Glutamatergic neuron (in vitro differentiated cells): ENCODE measurements at places on chromosomes 12 and 14. TPM values are rescaled to one million over a fixed set of nuclear protein-coding genes. Genes with fewer than 3 reads are reported as not detected.

ATP2B1 gene
- 61.2 TPM for total RNA-seq

TAS2R14 gene
- total RNA-seq, result 3.3 TPM

ITGA7 gene
- total RNA-seq, result 156 TPM

SLC39A5 gene
- 0.61 TPM for total RNA-seq

AQP6 gene
- total RNA-seq, result 0.37 TPM

ERP27 gene
- total RNA-seq, result not detected

DHRS2 gene
- total RNA-seq, result 0.42 TPM

GRCh38 chr12:108842361-108842760 is 15.0 kb downstream of the SSH1 start:
- no peak for DNase-seq

GRCh38 chr14:44505588-44505987 is 1.5 kb downstream of the FSCB start:
- no peak for DNase-seq

- no peak for DNase-seq
Measured at GRCh38 chr12:82968631-82969367, 282.1 kb downstream of the TMTC2 start.

DNA sequence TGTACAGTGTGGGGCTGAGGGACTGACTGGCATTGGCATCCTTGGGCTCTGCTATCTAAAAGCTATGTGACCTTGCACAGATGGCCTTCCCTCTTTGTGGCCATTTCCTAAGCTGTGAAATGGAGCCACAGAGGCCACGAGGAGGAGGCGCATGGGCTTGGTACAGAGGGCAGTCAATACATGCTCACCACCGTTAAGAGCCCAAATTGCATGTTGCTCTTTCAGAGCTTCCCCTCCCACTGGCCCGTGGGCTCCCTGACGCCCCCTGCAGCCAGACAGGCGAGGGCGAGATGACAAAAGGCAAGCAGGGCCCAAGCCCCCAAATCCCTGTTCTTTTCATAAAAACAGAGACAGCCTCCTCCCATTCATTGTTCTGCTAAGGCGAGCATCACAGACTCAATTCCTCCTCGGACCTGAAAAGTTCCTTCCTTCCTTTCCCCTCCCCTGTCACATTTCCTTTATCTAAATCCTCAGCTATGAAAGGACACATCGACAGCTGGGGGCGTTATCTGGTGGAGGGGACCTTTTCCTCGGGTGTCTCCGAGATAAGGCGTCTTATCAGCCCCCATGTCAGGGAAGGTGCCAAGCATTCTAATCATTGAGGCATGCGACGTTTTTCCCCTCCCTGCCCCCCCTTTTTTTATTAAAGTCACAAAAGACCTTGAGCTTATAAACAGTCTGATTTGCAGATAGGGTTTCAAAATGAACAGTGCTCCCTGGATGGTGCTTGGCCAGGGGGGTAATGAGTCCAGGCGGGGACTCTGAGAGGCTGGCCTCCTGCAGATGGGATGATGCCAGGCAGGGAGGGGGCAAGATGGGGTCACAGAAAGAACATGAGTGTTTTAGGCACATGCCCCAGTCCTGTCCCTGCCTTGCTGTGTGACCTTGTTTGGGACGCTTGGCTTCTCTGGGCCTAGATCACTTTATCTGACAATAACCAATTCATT is 26.4 kb downstream of the FAM222A start:
- DNase-seq, result peak; percentile 56

GRCh38 chr12:13293096-13293495 is 96.6 kb downstream of the EMP1 start:
- DNase-seq, result no peak

GRCh38 chr12:127964717-127965116 is 302.3 kb upstream of the TMEM132C start:
- no peak for DNase-seq

DNA sequence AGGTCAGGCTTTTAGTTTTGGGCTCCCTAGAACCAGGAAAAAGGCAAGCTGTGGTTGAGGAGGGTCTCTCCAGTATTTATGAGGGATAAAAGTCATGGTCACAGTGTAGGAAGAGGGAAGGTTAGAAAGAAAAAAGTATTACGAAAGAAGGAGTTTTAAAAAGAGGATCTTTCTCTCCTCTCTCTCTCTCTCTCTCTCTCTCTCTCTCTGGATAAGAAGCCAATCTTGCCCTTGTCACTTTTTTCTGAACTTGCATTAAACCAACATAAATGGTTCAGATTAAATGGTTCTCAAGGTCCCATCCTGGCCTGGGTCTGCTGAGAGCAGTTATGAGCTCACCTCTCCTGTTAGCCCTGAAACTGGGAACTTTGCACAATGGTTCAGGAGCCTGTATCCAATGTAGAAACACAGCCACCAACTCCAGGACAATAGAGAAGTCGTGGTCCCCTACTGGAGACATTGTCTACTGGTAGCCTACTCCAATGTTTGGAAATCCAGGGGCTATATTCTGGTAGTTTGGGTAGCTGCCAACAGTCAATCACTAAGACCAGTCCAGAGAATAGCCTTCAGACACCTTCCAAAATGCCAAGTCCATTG is 131.9 kb downstream of the DAD1 start:
- no peak for DNase-seq

DNA sequence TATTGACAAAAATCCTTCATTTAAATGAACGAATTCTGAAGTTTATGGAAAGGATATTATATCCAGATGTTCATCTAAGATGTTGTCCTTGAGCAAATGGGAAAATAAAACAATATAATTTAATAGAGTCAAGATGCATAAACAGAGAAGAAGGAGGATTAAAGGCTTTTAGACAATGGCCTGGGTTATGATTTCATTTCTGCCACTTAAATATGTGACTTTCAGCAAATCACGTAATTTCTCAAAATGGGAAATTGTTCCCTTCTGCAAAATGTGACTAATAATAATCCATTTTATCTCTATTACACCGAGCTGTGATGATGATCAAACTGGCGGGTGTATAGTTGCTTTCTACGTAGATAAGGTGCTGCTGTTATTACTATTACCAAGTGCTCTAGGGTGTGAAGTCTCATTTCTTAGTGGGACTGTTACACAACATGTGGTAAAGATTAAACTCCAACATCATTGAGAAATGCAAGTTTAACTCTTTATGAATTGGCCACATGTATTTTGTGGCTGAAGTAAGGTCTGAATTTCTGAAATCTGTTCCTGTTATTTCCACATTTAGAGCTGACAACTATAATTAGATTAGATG is 157.0 kb downstream of the MYRFL start:
- DNase-seq, result no peak

- DNase-seq, result no peak
Measured at GRCh38 chr14:49106741-49107667, 479.2 kb downstream of the RPS29 start.

DNA sequence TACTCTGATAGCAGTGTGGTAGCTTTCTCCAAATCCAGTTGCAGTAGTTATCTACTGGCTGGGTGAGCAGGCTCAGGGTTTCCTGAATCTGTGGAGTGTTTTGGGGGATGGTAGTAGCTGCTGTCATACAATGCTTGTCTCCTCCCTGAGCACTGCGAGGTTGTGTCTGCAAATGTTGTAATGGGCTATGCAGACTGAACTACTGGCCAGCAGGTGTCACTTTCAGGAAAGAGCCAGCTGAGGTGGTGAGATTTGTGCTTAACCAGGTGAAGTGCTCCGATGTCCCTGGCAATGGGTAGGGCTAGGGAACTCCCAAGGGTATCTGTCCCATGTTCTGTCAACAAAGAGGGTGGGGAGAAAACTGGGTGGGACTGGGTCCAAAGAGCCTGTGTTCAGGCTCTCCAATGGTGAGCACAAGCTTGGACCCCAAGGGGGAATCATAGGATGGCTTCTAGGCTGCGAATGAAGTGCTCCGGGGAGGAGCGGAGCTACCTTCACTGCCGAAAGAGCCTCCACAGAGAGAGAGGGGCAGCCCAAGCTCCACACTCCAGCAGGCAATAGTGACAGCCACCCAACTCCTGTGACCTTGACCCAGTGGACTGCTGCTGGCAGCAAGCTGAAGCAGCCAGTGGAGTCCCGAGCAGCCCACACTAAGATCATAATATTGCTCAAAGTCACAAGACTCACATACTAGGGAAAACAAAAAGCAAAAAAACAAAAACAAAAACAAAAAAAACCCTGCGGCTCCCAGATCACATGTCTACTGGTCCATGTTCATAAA is 1324.0 kb upstream of the USP15 start:
- no peak for DNase-seq

DNA sequence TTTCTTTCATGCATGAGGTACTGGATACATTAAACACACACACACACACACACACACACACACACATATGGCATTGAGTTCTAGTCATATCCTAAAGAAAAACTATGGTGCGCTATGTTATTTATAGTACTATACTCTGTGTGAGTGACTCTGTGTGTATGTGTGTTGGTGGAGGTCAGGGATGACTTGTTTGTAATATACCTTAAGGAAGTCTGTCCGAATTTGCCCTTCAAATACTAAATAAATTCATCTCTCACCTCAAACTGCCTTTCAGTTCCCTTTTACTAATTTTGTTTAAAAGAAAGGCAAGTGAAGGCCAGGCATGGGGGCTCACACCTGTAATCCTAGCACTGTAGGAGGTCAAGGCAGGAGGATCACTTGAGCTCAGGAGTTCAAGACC is 2.1 kb upstream of the AKAP5 start:
- DNase-seq, result no peak

- DNase-seq, result peak; percentile 57
Measured at GRCh38 chr14:51846631-51847488, 13.6 kb upstream of the GNG2 start.

DNA sequence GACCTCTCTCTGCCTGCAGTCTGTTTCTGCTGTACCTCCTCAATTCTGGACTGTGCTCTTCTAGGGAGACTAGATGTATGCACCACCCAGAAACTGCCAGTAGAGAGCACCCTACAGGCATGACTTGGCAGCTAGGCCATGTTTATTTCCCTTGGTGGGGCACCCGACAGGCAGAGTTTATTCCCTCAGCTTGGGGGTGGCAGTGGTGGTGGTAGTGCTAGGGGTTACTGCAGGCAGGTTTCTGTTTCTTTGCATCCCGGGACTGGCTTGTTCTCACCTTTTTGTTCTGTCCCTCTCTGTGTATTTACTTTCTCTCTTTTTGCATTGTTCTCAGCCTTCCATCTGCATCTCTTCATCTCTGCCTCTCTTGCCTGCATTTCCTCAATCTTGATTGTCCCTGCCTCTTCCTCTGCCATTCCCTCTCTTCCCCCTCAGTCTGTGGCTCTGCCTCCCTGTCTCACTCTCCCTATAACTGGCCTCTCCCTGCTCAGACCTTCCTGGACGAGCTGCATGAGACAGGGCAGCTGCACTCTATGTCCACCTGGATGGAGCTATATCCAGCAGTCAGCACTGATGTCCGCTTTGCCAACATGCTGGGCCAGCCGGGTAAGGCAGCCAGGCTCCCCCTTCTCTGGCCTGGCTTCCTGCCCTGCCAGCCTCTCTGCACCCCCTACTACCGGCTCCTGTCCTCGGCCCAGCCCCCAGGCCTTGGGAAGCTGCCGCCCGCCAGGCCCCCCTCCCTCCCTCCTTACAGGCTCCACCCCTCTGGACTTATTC is 13.8 kb downstream of the PRPF40B start:
- peak; percentile 59 for DNase-seq

DNA sequence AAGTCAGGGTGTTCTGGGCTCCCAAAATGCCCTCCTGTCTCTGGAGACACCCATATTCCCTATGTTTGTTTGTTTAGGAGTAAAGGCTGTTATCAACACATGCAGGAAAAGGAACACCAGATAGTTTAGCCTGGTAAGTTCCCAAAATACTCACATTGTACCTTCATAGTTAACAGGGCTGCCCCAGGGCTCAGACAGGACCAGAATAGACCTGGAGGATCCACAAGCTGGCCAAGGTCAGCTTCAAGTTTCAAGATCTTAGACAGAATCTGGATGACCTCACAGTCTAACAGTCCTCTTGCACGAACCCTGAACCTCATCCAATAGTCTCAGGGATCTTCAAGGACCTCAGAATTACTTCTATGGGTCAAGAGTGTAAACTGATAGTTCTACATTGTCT is 18.1 kb upstream of the HSP90B1 start:
- no peak for DNase-seq

DNA sequence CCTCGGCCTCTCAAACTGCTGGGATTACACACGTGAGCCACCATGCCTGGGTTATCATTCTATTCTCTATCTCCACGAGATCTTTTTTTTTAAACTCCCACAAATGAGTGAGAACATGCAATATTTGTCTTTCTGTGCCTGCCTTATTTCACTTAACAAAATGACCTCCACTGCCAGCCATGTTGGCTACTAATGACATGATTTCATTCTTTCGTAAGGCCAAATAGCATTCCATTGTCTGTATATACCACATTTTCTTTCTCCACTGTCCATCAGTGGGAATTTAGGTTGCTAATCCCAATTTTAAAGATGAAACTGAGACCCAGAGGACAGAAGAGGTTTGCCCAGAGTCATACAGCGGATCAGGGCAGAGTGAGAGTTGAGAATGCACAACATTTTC is 10.9 kb upstream of the TRPV4 start:
- DNase-seq, result no peak

DNA sequence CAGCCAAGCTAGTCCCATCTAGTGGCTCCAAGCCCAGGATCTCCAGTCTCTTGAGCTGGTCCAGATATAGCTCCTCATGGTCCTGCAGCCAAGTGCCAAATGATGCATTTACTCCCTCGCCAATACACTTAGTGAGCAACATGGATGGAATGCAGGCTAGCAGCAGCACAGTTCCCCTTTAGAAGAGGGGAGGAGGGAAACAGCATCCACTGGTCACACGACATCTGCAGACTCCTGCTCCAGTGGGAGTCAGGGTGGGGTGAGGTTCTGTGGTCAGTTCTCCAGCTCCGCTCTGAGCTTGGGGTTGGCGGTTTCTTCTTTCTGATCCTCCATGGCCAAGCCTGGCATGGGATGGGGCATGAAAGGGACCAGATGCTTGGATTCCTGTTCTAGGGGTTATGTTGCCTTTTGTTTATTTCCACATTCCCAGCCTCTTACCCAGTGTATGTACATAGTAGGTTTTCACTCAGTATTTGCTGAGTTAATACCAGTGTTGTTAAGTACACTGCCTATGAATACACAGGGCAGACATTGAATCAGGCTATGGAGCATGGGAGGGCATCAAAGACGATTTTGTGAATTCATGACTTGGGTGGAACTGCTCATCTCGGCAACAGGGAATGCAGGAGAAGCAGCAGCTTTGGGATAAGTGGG is 57.3 kb downstream of the GALNT16 start:
- DNase-seq, result no peak

DNA sequence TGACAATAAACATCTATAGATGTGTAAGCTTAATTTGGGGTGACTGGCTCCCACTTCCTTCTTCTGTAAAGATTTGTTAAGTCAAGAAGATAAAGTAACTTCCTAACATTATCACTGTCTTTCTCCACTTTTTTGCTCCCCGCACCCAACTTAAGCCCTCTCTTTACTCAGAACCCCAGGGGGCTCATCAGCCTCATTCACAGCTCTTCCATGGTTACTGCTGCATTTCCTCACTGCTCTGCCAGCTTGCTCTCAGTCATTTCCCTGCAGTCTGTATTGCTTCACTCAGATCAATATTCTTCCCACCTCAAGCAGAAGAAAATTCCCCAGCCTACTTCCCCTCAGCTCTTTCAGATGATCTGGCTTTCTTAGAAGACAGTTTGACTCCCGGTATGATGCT is 102.0 kb downstream of the PIK3C2G start:
- no peak for DNase-seq
